ENCODE measurements at places on chromosomes 1 and 21. TPM values are rescaled to one million over a fixed set of nuclear protein-coding genes. Genes with fewer than 3 reads are reported as not detected.
A peak's percentile ranks its signal among the peaks of the same experiment; 100 is the strongest.

DNA sequence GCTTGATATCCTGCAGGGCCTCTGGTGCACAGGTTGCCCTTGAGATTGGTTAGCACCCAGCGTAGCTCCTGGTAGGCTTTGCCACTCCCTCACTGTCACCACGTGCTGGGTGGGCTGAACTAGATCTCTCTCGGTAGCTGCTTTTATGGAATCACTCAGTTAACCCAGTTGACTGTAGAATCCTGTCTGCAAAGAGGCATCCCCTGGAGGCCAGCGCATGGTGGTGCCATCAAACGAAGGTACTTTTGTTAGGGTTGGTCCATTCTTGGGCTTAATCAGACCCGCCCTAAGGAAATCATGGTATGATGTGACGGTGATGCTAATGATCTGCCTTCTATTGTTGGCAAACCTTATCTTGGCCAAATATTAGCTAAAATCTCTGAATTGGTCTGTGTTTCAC lies 153.4 kb downstream of the GALNT2 start:
- no peak overlapping the region for H3K27ac ChIP-seq
- H3K36me3 ChIP-seq, result no peaks in the 10 kb centered on the region
- H3K27me3 ChIP-seq, result no peaks in the 10 kb centered on the region
- no peaks in the 10 kb centered on the region for H3K4me1 ChIP-seq

Gene PHLDA3
- total RNA-seq, result 12.3 TPM

Gene SMPDL3B
- total RNA-seq, result 1.5 TPM

Gene ERRFI1
- total RNA-seq, result 299 TPM

Gene KLHDC8A
- total RNA-seq, result 0.31 TPM

Gene AMY1A
- total RNA-seq, result not detected

Gene OPTC
- total RNA-seq, result not detected

- peak overlapping the region; percentile 76 for H3K4me3 ChIP-seq
- peak overlapping the region; percentile 99 for H3K27ac ChIP-seq
- no peak for DNase-seq
- H3K36me3 ChIP-seq, result peaks cover 17% of the 10 kb centered on the region
- no peaks in the 10 kb centered on the region for H3K27me3 ChIP-seq
- H3K4me1 ChIP-seq, result peaks cover 6% of the 10 kb centered on the region
Measured at GRCh38 chr1:150320667-150320978, 710 bp upstream of the PRPF3 start.

DNA sequence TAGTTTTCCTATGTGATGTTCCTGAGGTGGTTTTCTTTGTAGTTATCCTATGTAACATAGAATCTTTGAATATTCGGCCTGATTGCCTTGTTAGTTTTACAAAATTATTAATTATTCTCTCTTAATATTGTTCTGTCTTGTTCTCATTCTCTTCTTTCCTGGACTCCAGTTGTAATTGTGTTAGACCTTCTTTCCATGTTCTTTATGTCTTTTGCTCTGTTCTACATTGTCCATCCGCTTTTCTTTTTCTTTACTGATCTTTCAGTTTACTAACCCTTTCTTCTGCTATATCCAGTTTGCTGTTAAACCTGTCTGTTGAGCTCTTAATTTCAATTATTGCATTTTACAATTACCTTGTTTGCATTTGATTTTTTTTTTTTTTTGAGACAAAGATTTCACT lies 89.3 kb downstream of the PEX14 start:
- DNase-seq, result no peak
- no peak overlapping the region for H3K27ac ChIP-seq
- no peak overlapping the region for H3K4me3 ChIP-seq
- no peaks in the 10 kb centered on the region for H3K27me3 ChIP-seq
- H3K4me1 ChIP-seq, result peaks cover 9% of the 10 kb centered on the region

Gene PTGFRN
- total RNA-seq, result 5.2 TPM

DNA sequence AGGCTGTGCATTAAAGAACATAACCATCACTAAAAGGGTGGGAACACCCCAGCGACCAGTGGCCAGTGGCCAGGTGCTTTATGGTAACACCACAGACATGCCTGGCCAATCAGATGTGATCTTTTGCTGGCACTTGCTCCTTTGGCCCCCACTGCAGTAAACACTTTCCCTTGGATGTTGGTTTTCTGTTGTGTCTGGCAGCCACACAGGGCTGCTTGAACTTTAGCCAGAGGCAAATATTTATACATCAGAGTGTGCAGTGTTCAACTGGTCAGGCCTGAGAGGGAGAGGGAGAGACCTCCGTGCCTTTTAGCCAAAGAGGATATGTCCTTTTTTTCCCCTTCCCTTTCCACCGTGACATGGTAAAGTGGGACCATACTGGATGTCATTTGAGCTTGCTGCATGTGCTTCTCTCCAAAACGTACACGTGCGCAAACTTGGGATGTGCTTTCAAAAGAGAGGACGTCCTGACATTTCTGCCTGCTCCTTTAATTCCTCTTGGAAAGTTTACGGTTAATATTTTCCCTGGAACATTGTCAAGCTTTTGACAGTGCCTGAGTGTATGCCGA lies 101.2 kb downstream of the NFIA start:
- peak overlapping the region; percentile 34 for H3K27ac ChIP-seq
- H3K4me1 ChIP-seq, result peaks cover 30% of the 10 kb centered on the region
- no peaks in the 10 kb centered on the region for H3K36me3 ChIP-seq

Gene MYOG
- total RNA-seq, result not detected

DNA sequence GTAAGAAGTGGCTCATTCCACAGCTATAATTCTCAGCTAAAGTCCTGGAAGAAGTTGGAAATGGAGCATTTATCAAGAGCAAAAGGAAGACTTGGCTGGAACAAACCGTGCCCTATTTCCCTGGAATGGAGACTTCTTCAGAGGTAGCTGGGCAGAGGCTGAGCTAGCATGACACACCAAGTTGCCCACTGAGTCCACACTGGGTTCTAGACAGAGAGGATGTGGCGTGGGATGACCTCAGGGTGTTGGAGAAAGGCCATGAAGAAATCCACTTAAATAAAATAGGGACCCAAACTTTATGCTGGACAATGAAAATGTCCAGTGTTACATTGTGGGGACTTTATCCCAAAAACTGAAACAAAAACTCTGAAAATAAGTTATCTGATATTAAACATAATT lies 116.2 kb downstream of the KCNJ6 start:
- H3K27me3 ChIP-seq, result peaks cover 2% of the 10 kb centered on the region
- H3K4me1 ChIP-seq, result no peaks in the 10 kb centered on the region
- H3K4me3 ChIP-seq, result no peak overlapping the region
- no peaks in the 10 kb centered on the region for H3K36me3 ChIP-seq
- no peak overlapping the region for H3K27ac ChIP-seq

DNA sequence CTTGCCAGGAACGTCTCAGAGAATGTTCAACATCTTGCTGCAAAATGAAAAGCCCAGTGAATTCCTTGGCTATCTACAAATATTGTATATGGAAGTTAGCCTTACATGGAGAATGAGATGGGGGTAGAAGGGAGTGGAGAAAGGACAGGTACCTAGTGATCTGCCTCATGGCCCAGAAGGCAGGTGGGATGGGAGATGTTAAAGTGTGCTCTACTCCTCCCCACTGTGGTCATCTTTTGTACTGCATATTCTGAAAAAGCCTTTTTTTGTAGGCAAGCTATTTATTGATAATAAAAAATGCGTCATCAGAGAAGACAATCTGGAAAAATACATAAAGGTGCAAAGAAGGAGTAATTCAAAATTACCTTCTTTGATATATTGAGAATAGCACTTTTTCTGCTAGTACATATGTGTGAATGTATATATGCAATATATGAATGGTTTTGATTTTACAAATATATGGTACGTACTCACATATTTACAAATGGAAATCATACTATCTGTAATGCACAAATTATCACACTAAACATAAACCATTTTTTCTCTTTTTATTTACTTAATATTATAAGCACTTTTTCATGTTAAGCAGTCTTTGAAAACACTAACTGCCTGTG lies 19.1 kb upstream of the SLC5A9 start:
- 0 out of 2 replicates have a peak, but pooled peaks cover 2% of the 10 kb centered on the region for H3K27me3 ChIP-seq
- no peaks in the 10 kb centered on the region for H3K4me1 ChIP-seq
- peak; percentile 18 for DNase-seq
- H3K27ac ChIP-seq, result no peak overlapping the region

GRCh38 chr1:17599291-17599953 lies 59.9 kb downstream of the ARHGEF10L start:
- no peak overlapping the region for H3K4me3 ChIP-seq
- H3K36me3 ChIP-seq, result no peaks in the 10 kb centered on the region

Gene PLXNA2
- total RNA-seq, result 0.98 TPM

GRCh38 chr1:153533689-153534201 lies 2.0 kb downstream of the S100A6 start:
- peaks cover 43% of the 10 kb centered on the region for H3K4me1 ChIP-seq
- H3K27me3 ChIP-seq, result no peaks in the 10 kb centered on the region
- H3K27ac ChIP-seq, result peak overlapping the region; percentile 91
- H3K36me3 ChIP-seq, result no peaks in the 10 kb centered on the region

- peak; percentile 66 for DNase-seq
- H3K27me3 ChIP-seq, result no peaks in the 10 kb centered on the region
- peak overlapping the region; percentile 83 for H3K27ac ChIP-seq
- peaks cover 12% of the 10 kb centered on the region for H3K4me1 ChIP-seq
- no peak overlapping the region for H3K4me3 ChIP-seq
Measured at GRCh38 chr1:172254521-172255222, 165.8 kb upstream of the C1orf105 start.

DNA sequence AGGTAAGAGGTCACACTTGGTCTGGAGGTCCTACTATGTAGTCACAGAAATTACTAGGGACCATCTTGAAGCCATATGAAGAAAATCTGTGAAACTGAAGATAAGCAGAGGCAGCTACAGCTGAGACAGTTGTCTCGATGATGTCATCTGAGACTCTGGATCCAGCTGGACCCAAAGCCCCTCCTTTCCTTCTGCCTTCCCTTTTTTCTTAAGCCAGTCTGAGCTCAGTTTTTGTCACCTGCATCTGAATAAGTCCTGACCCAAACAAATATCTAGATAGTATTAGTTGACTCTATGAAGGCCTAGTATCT lies 143.3 kb downstream of the ETS2 start:
- no peak overlapping the region for H3K27ac ChIP-seq
- no peaks in the 10 kb centered on the region for H3K4me1 ChIP-seq
- H3K36me3 ChIP-seq, result no peaks in the 10 kb centered on the region
- no peak overlapping the region for H3K4me3 ChIP-seq
- no peak for DNase-seq

DNA sequence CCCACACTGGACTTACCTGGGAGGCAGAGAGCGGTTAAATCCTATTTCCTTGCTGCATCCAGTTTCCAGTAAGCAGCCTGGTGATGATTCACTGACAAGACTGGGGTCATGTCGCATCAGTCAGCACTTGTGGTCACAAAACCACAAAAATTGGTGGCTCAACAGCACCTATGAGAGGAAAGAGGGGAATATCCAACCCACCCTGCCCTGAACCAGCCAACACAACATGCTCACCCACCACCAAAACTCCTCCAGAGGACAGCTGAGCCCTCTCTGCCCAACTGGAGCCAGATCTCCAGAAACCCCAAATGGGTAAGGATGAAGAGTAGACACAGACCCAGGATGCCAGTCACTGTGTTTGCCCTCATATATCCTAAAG lies 64.0 kb downstream of the CD46 start:
- DNase-seq, result no peak
- H3K27me3 ChIP-seq, result no peaks in the 10 kb centered on the region
- H3K4me1 ChIP-seq, result no peaks in the 10 kb centered on the region
- H3K27ac ChIP-seq, result no peak overlapping the region
- no peaks in the 10 kb centered on the region for H3K36me3 ChIP-seq
- H3K4me3 ChIP-seq, result no peak overlapping the region

GRCh38 chr1:76928522-76928921 lies 61.2 kb downstream of the ST6GALNAC5 start:
- H3K36me3 ChIP-seq, result no peaks in the 10 kb centered on the region
- DNase-seq, result no peak
- no peak overlapping the region for H3K4me3 ChIP-seq
- no peaks in the 10 kb centered on the region for H3K4me1 ChIP-seq
- H3K27ac ChIP-seq, result no peak overlapping the region

DNA sequence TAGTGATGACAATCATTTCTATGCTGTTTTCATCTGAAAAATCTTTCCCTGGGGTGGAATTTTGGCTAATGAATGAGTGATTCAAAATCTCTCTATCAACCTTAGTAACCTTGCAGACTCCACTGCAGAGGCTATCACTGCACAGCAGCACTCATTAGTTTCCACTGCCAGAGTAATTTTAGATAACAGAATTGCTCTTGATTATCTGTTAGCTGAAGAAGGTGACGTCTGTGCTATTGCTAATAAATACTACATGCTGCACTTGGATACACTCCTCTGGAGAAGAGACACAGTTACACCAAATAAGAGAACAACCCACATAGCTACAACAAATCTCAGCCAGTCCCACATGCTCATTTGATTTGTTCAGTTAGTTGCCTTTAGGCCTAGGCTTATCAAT lies 1348.4 kb downstream of the NCAM2 start:
- no peak overlapping the region for H3K4me3 ChIP-seq
- H3K27me3 ChIP-seq, result no peaks in the 10 kb centered on the region

- H3K36me3 ChIP-seq, result no peaks in the 10 kb centered on the region
- no peak overlapping the region for H3K27ac ChIP-seq
- H3K4me1 ChIP-seq, result no peaks in the 10 kb centered on the region
- DNase-seq, result no peak
- no peaks in the 10 kb centered on the region for H3K27me3 ChIP-seq
Measured at GRCh38 chr1:66436378-66437135, 97.4 kb upstream of the SGIP1 start.

Gene ZNF593OS
- not detected for total RNA-seq

Gene SMCP
- total RNA-seq, result not detected

Gene EPHA8
- not detected for total RNA-seq

- H3K4me3 ChIP-seq, result no peak overlapping the region
- peaks cover 10% of the 10 kb centered on the region for H3K4me1 ChIP-seq
- H3K27ac ChIP-seq, result no peak overlapping the region
- no peaks in the 10 kb centered on the region for H3K36me3 ChIP-seq
- no peak for DNase-seq
Measured at GRCh38 chr1:162674034-162674608, 41.9 kb downstream of the DDR2 start.

DNA sequence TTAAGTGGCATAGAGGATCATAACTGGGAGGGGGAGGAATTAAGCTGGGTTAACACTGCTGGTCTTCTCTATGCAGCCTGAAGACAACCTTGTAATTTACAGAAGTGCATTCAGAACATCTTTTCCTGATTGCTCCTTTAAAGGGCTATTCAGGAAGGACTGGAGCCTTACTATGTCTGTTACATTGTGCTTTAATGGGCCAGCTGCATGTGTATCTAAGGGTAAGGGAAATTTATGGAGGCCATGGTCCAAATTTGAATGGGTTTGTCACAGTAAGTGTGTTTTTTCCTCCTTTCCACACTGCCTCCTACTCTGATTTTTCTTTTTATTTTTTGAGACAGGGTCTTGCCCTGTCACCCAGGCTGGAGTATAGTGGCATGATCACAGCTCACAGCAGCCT lies 19.6 kb downstream of the C1orf21 start:
- no peaks in the 10 kb centered on the region for H3K4me1 ChIP-seq
- DNase-seq, result no peak
- H3K4me3 ChIP-seq, result no peak overlapping the region
- H3K27ac ChIP-seq, result no peak overlapping the region
- no peaks in the 10 kb centered on the region for H3K27me3 ChIP-seq

- H3K4me1 ChIP-seq, result no peaks in the 10 kb centered on the region
- no peak overlapping the region for H3K27ac ChIP-seq
- no peak overlapping the region for H3K4me3 ChIP-seq
- H3K27me3 ChIP-seq, result no peaks in the 10 kb centered on the region
- no peak for DNase-seq
Measured at GRCh38 chr1:36582066-36582755, 99.5 kb upstream of the CSF3R start.

GRCh38 chr1:47794530-47794929 lies 202.7 kb downstream of the TRABD2B start:
- H3K27ac ChIP-seq, result no peak overlapping the region
- no peaks in the 10 kb centered on the region for H3K4me1 ChIP-seq
- no peak for DNase-seq
- H3K36me3 ChIP-seq, result no peaks in the 10 kb centered on the region
- no peaks in the 10 kb centered on the region for H3K27me3 ChIP-seq

All from Panc1 (cell line).